CD4-positive, alpha-beta T cell treated with Interleukin-17A for 4 hours (primary cell): ENCODE measurements at places on chromosomes 13 and 19.
A peak's percentile ranks its signal among the peaks of the same experiment; 100 is the strongest.

- no peak for DNase-seq
These were observed 324.9 kb downstream of the FOXO1 start for GRCh38 chr13:40341501-40341900.

DNA sequence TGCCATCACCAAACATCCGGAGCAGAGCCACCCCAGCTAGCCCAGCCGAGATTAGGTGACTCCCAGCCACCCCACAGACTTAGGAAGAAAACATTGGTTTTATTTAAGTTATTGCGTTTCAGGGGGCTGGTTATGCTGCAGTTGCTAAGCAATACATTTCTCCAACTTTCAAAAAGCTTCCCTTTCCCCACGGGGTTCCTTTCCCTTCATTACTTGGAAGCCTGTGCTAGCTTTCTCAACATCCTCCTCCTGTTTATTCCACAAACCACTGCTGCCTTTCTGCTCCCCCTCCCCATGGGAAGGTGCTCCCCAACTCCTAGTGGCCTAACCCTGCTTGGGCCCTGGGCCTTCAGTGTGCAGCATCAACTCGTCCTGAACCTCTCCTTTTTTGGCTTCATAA lies 52.6 kb downstream of the CDADC1 start:
- DNase-seq = no peak

DNA sequence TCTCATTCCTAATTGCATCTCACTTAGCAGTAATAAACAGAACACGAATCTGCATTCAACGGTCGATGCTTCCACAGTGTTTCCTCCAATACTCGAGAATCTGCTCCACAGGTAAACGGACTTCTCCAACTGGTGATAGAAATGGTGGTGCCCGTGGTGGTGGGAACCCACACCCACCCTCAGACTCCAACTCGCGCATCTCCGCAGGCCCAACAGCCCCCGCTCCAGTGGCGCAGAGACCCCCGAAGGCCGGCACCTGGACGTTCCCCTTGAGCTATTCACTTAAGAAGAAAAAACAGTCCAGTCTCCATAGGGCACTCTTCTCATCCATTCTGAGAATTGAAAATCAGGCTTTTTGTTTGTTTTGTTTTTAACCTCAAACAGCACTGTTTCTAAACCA lies 13.8 kb upstream of the RASA3 start:
- peak; percentile 1 for DNase-seq

- DNase-seq = no peak
These were observed 12.1 kb downstream of the AKAP8 start for GRCh38 chr19:15367439-15367838.

DNA sequence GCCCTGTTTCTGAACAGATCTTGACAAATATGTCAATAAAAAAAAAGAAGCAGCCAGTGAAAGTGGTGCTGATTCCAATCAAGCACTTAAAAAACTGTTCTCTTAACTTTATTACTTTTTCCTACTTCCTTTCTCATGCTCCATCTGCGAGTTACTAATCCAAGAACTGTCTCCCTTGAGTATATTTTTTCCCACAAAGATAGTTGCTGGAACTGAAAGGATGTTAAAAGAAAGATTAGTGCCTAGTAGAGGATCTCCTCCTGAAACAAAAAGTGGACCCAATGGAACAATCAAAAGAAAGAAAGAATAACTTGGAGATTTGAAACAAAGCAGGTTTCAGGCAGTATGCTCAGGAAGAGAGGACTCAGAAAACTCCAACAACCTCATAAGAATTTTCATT lies 1034.8 kb downstream of the PCDH17 start:
- no peak for DNase-seq
